ENCODE measurements at places on chromosomes 5 and 9. TPM values are rescaled to one million over a fixed set of nuclear protein-coding genes. Genes with fewer than 3 reads are reported as not detected.

The HK3 gene
- not detected for total RNA-seq

The FCN1 gene
- total RNA-seq, result not detected

The ZFAND5 gene
- total RNA-seq, result 218 TPM

The TAF11L5 gene
- 0.83 TPM for total RNA-seq

The ROR2 gene
- 51.1 TPM for total RNA-seq

The PCDHGB3 gene
- 6.2 TPM for total RNA-seq

The KCNIP1 gene
- total RNA-seq, result 0.47 TPM

The CARTPT gene
- total RNA-seq, result not detected

The EGFLAM gene
- total RNA-seq, result 13.2 TPM

The SLC1A3 gene
- 1.6 TPM for total RNA-seq

The ERBIN gene
- total RNA-seq, result 67.7 TPM

The FABP6 gene
- total RNA-seq, result 7.7 TPM

The GPR151 gene
- not detected for total RNA-seq

The NTNG2 gene
- 43.7 TPM for total RNA-seq

The CBY3 gene
- not detected for total RNA-seq

The ECSCR gene
- not detected for total RNA-seq

The CENPH gene
- total RNA-seq, result 9.5 TPM

The PCDHA13 gene
- total RNA-seq, result 10.2 TPM

The CEL gene
- total RNA-seq, result 3.8 TPM

The AGXT2 gene
- total RNA-seq, result not detected

The FAM221B gene
- total RNA-seq, result not detected

The SLC6A7 gene
- total RNA-seq, result not detected

The PTGES gene
- total RNA-seq, result 1.0 TPM

The FAT2 gene
- 0.02 TPM for total RNA-seq

The PRLR gene
- not detected for total RNA-seq

The C5orf52 gene
- not detected for total RNA-seq

The IL4 gene
- not detected for total RNA-seq

The OR4F3 gene
- not detected for total RNA-seq

The LCN9 gene
- not detected for total RNA-seq
